ENCODE measurements at places on chromosomes 13 and 19. TPM values are rescaled to one million over a fixed set of nuclear protein-coding genes. Genes with fewer than 3 reads are reported as not detected.

GRCh38 chr19:36100476-36100875, 10.5 kb upstream of the OVOL3 start:
- DNase-seq = no peak

DNA sequence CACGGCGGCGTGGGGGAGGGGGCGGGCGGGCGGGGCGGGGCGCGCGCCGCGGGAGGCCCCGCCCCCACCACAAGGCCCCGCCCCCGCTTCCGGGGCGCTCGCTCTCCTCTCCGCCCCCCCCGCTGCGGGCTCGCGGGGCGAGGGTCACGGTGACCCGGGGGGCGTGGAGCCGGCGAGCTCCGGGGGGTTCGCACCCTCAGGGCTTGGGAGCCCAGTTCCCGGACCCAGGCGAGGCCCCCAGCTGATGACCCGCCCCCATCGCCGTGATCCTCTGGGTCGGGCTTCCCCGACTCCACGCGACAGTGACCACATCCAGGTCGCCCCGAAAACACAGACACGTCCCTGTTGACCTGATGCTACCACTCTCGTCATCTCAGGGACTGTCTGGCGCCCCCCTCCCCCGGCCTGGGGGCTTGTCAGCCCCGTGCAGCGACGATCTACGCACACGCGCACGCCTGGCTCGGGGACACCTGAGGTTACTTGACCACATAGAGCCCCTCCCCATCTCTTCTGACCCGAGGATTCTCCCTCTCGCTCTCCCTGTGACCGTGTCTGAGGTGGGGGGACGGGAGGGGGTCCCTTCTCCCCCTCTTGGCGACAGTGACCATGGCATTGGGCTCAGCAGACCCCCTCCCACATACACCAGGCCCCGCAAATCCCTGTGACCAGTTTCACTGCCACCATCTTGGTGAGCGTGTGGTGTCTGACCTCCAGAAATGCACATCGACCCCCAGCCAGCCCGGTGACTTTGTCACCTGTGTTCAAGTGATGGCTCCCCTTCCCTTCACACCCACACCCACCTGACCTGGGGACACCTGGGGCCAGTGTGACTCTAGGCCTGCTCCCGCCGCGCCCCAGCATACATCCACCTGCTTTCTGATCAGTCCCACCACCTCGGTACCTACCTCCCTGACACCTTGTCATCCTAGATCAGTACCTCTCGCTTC, 670 bp downstream of the MAP2K7 start:
- peak; percentile 94 for DNase-seq

GRCh38 chr13:93805736-93806135, 579.1 kb downstream of the GPC6 start:
- DNase-seq = no peak

DNA sequence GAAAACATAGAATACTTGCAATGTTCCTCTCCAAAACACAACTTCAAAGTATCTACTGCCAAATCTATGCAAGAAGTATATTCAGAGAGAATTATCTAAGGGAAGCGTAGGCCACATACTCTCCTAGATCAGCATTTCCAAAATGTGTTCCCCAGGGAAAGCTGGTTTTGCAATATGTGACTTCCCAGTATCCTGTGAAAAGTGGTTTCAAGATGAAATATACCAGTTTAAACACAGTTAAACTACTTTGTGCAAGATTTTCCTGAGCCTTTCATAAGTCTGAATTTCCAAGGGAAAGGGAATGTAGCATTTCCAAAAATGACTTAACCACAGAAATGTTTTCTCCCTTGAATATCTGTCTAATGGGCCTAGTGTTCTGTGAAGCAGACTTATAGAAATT, 7.6 kb downstream of the STARD13 start:
- DNase-seq = no peak

TMEM59L gene
- not detected for polyA plus RNA-seq

KCNN4 gene
- not detected for polyA plus RNA-seq

ZNF737 gene
- 4.3 TPM for polyA plus RNA-seq

CBARP gene
- not detected for polyA plus RNA-seq

All from immature natural killer cell (primary cell).